Mesenteric fat pad (tissue), 1 donor: ENCODE measurements at places on chromosomes 6 and 20. TPM values are rescaled to one million over a fixed set of nuclear protein-coding genes. Genes with fewer than 3 reads are reported as not detected.

DNA sequence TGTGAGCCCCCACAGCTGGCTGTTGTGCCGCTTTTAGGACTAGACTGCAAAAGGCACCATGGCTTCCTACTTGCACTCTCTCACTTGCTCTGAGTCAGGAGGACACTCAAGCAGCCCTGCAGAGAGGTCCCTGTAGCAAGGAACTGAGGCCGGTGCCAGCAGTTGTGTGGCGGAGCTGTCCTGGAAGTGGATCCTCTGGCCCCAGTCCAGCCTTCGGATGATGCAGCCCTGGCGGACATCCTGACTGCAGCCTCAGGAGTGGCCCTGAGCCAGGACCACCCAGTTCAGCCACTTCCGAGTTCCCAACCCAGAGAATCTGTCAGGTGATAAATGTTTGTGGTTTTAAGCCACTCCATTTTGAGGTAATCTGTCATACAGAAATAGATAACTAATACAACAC, 17.5 kb downstream of the CTCFL start:
- no peak for DNase-seq

DNA sequence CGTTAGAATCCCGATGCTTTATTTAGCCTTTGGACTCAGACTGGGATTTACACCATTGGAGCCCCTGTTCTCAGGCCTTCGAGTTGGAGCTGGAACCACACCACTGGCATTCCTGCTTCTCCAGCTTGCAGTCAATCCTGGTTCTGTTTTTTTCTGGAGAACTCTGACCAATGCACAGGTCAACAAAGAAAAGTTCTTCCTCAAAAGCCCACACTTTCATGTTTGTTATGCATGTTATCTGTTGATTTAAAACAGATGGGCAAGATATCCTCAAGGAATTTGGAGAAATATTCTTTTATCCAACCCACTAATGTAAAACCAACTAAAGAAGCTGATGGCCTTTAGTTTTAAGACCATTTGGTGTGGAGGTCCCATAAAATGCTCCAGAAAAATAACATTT, 205.7 kb downstream of the ANKRD60 start:
- peak; percentile 3 for DNase-seq

DNA sequence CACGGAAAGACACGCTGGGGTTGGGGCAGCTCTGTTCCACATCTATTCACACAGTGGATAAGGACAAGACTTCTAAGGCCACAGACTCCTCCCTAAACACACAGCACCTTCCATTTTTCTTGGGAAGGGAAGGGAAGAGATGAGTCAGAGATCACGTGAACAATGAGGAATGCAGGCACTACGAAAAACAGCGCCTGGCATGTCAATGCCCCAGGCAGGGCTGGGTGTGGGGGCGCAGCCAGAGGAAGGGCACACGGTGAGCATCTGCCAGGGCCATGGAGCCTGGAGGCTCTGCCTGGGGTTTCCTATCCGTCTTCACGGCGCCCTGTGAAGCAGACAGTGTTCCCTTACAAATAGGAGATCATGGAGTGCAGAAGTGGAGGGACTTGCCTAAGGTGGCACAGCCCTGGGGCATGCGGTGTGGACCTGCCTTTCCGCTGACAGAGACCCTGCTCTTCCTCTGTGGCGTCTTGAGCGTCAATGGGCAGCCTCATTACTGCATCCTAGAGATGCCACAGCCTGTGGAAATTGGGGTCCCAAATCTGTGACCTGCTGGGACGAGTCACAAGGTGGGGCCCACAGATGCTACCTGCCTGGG, 15.4 kb downstream of the UNC93A start:
- DNase-seq, result no peak

DNA sequence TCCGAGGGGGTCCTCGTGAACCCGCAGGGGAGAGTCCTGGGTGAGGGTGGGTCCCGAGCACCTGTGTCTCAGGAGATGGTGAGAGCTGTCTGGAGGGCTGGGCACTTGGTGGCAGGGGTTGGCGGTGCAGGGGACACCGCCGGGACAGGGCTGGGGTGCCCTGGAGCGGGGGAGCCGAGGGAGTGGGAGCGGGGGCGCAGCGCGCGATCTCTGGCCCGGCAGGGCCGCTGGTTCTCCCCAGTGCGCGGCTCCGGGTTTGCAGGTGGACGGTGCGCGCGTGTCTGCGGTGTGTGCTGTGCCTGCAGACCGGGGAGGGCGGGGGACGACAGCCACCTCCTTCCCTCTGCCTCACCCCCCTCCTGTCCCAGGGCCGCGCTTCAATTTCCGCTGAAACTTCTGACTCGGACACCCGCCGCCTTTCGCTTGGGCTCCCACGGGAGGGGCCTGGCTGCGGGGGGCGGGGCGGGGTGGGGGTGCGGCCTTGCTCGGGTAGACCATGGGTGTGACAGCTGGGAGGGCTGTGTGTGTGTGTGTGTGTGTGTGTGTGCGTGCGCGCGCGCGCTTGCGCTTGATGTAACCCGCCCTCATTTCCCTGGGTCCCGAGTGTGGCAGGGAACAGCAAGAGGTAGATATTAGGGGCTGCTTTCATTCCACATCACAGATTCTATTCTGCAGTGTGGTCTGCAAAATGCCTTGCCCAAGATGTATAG, 1.2 kb downstream of the TRIB3 start:
- DNase-seq, result peak; percentile 92

DNA sequence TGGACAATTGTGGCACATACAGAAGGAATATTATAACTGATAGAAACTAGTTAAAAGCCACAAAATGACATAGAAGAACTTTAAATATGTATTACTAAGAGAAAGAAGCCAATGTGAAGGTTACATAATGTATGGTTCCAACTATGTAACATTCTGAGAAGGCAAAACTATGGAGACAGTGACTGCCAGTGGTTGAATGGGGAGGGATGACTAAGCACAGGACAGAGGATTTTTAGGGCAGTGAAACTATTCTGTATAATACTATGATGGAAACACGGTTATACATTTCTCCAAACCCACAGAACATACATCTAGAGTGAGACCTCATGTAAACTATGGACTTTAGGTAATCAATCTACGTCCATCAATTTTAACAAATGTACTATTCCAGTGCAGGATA, 22.4 kb downstream of the SYNCRIP start:
- DNase-seq, result no peak

GRCh38 chr6:125294925-125295324, 6.8 kb downstream of the HDDC2 start:
- no peak for DNase-seq

- DNase-seq, result no peak
Observed at GRCh38 chr6:136921381-136921935, 643 bp upstream of the SLC35D3 start.

GRCh38 chr6:30970946-30971345, 12.6 kb upstream of the MUC21 start:
- no peak for DNase-seq

DNA sequence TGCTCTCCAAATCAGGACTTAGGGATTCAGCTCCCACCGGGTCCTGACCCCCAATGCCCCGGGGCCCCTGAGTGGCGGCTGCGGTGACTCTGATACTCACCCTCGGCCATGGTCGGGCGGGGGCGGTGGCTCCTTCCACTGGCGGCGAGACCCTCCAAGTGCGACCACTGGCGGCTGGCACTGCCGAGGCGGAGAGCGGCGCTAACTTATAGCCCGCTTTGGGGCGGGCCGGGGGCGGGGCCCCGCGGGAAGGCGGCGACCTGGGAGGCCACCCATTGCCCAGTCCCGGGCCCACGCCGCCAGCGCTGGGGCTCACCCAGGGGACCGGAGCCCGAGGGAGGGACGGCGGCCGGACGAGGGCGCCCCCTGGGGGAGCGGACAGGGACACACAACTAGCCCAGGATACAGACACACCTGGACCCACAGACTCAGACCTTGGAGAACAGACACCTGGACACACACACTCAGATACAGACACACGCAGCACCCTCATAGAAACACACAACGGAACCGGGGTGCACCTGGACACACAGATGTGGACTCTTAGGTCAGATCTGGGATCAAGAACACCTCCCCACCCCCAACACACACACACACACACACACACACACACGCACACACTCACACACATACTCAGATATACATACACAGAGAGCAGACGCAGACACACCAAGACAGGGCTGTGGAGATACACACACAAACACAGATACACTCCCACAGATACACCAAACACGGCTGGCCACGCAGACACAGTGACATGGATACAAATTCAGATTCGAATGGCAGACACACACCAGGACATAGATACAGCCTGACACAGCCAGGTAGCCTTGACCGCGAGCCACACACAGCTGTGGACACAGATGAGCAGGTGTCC, at the start of gene TGM2:
Gene TGM2, minus strand, starts transcription at position 182 of the 877 bp plus-strand sequence. Its CDS starts 72 bp downstream, at position 110.
- peak; percentile 93 for DNase-seq

GRCh38 chr20:50541606-50542041, 31.4 kb downstream of the PTPN1 start:
- DNase-seq, result no peak

DNA sequence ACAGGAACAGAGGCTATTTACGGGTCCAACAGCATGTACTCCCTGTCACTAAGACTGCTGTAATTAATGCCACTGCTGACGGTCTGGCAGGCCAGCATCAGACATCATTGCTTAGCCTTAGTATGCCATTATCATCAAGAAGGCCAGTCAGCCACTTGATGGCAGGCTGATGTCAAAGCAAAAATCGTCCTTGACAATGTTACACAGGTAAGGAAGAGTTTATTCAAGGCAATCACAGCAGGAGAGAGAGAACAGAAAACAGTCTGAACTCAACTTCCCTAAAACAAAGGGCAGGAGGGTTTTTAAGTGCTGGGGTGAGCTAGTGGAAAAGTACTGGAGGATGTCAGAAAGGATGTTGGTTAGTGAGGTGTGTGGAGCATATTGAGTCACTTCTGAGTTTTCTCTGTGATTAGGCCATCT, 25.1 kb downstream of the FKBP1C start:
- no peak for DNase-seq

DNA sequence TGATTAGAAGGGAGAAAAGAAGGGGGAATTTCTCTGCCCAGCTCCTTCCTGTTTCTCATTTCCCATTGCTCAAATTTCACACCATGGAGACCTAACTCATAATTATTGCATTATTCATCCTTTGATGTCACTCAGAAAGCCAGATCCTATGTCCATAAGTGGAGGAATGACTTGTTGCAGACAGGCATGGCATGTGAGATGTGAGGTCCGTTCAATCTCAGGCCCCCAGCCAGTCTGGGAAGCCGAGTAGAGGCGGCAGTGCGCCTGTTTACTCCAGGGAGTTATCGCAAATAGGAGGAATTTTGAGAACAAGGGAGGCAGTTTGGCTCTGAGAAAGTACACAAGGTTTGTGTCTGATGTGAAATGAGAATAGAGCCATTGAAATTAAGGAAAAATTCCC, 26.9 kb upstream of the MOCS1 start:
- DNase-seq, result no peak

DNA sequence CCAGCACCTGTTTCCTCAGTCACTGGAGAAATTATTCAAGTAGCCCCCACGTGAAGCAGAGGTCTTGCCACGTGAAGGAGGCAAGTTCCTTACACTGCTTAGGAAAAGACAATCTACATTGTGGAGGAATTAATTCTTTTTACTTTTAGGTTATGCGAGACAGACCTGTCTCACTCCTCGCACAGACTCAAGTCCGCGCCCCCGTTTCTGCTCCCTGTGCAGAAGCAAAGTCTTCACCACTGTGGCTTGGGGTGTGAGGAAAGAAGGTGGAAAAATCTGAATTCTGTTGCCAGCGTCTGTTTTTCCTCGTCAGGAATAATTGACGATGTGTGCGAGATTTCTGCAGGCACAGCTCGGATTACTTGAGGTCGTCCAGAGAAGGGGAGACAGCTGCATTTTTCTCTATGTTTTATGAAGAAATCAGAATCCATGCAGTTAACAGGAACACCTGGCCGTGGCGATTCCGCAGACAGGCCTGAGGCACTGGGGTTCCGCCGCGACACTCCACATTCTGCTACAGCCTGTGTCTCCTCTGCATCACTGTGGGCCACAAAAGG, 185.1 kb downstream of the SMOC2 start:
- no peak for DNase-seq

DNA sequence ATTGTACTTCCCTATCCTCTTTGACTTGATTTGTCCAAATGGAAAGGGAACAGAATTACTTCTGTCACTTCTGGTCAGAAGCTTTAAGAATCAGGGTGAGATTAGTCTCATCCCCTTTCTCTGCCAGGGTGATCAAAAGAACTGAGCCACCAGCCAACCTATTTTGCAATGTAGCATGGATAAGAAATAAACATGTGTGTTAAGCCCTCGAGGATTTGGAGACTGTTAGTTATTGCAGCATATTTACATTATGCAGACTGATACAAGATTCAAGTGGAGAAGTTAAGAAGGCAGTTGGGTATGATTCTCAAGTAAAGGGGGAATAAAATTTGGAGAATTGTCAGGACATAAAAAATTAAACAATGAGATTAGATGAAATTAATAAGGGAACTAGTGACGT, 106.0 kb downstream of the FRK start:
- DNase-seq, result no peak

- DNase-seq, result no peak
Observed at GRCh38 chr6:33410711-33411631, at the start of gene PHF1. TSS of gene PHF1 (plus strand) at chr6:33411014. CDS start at chr6:33412264, 1,250 bp downstream.

DNA sequence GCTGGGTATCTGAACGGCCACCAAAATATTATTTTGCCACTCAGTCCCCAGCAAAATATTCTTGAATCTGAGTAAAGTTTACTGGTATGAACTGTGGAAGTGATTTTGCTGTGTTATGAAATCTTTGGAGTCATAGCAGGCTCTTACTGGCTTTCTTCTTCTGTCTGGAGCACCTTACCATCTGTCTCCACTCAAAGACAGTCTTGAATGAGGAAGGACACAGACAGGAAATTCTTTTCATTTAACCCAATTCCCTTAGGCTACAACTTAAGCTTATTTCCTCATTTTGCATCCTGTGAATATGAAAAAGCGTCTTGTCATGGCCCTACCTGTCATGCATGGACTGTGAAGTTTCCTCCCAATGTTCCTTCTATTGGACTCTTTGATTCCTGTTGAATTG, 24.7 kb downstream of the FNDC1 start:
- DNase-seq, result no peak

Gene BHLHE23
- not detected for total RNA-seq

Gene UBE2C
- total RNA-seq, result not detected

Gene CCN6
- not detected for total RNA-seq

Gene FHL5
- total RNA-seq, result 16.6 TPM

Gene HCK
- total RNA-seq, result 35.1 TPM

Gene ASIP
- total RNA-seq, result not detected

Gene VGLL2
- not detected for total RNA-seq

Gene OR2H2
- not detected for total RNA-seq

Gene NFKBIL1
- 11.4 TPM for total RNA-seq
